Astrocyte of the spinal cord (primary cell): ENCODE measurements at places on chromosomes 11 and 22.

GRCh38 chr22:27142286-27142685 lies 484.9 kb downstream of the MIAT start:
- no peak for DNase-seq

DNA sequence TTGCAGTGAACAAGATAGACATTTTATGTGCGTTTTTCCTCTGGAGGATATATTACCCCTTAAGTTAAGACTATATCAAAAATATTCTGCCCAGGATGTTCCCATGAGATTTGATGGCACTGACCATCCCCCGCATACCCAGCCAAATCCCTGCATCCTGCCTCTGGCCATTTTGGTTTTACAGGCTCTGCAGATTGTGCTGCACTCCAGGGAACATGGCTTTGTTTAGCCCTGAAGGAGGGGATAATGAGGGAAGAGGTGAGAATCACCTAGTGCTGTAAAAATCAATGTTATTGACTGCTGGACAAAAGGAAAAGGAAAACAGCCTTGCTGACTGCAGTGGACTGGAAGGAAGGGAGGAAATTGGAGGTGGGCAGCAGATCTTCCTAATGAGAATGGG lies 717.4 kb downstream of the DLG2 start:
- no peak for DNase-seq

DNA sequence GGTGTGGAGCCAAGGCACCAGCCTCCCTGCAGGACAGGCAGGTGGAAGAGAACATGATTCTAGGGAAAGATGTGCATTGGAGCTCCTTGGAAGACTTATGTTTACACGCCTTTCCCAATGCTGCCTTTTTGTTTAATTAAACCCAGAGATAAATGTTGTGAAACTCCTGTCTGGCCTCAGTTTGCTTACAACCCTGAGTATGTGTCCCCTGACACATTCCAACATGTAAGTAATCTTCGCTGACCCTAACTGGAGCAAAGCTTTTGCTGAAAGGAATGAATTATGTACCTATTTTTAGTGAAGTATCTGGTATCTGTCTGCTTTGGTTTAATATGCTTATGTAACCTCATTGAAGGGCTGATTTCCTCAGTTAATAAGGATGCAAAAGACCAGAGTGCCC lies 56.7 kb downstream of the APIP start:
- no peak for DNase-seq

- no peak for DNase-seq
Observed at GRCh38 chr11:121566279-121567168, 113.8 kb upstream of the SORL1-AS1 start.

DNA sequence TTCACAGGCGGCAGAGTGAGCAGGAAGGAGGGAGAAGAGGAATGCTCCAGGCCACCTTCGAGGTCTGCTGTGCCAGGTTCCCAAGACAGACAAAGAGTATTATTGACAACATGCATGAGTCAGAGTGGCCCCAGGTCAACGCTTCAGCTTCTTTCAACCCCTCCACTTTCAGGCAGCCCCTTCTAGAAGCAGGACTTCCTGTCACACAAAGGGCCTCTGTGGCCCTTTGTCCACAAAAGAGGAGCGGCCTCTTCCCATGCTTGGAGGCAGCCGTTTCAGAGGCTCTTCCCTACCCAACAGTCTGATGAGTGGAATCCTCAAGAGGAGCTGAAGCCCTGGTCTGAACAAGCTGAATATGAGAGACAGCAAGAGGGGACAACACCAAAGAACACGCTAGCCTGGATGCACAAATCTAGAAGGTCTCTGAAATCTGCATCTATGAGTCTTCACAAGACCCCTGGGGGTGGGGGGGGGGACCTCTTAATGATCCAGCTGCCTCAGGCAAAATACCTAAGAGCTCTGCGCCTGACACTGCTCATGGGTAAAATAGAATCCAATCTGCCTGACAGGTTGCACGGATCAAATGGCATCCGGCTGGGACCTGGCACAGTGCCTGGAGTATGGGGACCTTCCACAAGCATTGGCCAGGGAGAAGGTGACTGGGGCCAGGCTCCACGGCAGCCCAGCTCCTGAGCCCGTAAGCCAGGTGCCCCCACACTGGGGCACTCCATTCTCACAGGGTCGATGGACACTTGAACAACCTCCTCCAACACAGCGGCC lies 67.5 kb downstream of the PACSIN2 start:
- DNase-seq, result no peak
